NCI-H460 (cell line): ENCODE measurements at places on chromosomes 4 and X.

DNA sequence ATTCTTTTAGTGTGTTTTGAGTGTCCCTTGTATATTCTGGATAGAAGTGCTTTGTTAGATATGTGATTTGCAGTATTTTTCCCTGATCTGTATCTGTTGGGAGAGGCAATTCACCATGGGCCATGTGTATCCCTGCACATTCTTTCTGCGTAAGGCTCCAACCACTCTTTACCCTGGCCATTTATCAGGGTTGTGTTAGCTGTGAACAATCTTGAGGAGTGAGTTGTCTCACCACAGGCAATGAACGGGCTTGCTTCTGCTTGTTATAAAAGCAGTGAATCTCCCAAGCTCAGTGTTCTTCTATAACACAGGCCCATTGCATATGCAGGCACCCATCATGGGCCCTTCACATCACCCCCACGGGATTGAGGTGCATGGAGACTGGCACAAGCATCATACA, 18.9 kb upstream of the SMIM10 start:
- no peak for DNase-seq

DNA sequence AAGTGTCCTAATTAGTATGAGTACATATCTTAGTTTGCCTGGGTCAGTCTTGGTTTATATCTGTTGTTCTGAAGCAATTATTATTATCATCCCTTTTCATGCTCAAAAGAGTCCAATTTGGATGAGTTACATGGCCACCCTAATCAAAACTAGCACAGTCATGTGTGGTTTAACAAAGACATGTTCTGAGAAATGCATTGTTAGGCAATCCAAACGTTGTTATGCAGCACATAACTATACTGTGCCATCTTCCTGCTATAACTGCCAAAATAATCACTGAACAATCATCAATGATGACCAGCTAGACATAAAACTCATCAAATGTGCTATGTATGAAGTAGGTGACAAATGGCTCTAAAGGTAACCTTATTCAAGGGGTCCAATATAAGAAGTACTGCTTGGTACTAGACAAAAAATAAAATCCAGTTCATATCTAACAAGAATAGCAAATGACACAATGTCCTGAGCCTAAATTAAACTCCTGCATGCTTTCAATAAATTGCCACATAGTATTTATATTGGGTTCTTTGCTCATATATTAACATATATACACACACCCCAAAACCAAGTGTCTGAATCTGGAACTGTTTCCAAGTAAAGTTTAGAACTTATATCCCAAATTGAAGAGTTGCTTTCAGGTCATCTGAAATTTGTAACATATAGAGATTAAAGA, 41.9 kb downstream of the CNOT6L start:
- no peak for DNase-seq

- no peak for DNase-seq
Measured at GRCh38 chrX:109629310-109629709, 4.3 kb upstream of the KCNE5 start.

DNA sequence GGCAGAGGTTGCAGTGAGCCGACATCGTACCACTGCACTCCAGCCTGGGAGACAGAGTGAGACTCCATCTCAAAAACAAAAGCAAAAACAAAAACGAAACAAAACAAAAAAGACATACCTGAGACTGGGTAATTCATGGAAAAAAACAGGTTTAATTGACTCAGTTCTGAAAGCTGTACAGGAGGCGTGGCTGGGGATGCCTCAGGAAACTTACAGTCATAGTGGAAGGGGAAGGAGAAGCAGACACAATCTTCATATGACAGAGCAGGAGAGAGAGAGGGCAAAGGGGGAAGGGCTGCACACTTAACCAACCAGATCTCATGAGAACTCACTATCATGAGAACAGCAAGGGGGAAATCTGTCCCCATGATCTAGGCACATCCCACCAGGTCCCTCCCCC, 229.5 kb downstream of the STK32B start:
- no peak for DNase-seq

GRCh38 chrX:20988804-20989203, 385.4 kb upstream of the CNKSR2 start:
- DNase-seq = no peak

- no peak for DNase-seq
Measured at GRCh38 chr4:135949931-135950330, 1582.4 kb downstream of the PCDH18 start.

DNA sequence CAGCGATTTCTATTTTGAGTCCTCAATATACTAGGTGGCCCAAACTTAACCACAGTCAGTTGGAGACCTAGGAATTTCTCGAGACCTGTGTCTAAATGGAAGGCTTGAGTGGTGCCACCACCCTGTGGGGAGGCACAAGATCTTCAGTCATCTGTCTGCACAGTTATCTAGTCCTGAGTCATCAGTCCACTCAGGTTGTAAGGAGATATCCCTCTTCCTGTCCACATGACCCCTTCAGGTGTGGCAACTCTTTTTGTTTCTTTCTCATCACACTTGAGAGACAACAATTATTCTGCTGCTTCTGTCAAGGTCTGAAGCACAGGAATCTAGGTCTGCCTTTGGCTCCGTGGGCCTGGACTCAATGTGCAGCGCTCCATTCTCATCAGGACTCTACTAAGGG, 64.4 kb upstream of the IBSP start:
- no peak for DNase-seq

- no peak for DNase-seq
Measured at GRCh38 chrX:18753631-18754030, 46.2 kb downstream of the PPEF1 start.

- no peak for DNase-seq
Measured at GRCh38 chr4:76821641-76822040, 76.3 kb downstream of the SOWAHB start.

- DNase-seq = no peak
Measured at GRCh38 chrX:154348114-154348531, 26.3 kb downstream of the FLNA start.

GRCh38 chrX:39337451-39337850, 536.2 kb downstream of the MID1IP1 start:
- DNase-seq = no peak

GRCh38 chr4:42671431-42672194, 14.7 kb upstream of the ATP8A1 start:
- no peak for DNase-seq

- DNase-seq = no peak
Measured at GRCh38 chrX:104370089-104370488, 115.4 kb upstream of the ESX1 start.

DNA sequence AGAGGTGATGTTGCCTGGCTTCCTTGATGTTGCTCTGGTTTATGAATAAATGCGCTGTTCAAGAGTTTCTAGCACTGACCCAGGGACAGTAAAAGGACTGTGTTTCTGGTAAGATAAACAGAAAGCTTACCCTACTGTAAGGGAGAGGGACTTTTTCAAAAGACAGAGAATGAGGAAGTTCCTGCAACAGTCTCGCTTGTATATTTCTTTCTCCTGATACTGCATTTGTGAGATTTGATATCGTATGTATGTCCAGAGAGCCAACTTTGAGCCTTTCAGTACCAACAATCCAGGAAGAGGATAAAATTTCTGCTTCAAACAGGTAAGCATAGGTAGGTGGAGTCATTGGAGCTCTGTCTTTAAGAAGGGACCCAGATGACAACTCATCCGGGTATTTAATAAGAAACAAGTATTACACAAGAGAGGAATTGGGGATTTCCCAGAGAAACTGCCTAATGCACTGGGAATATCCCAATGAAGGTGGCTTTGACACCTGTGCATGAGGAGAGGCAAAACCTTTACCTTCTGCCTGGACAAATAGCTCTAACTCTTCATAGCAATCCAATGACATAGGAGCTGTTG, 773 bp downstream of the DAPP1 start:
- DNase-seq = no peak

DNA sequence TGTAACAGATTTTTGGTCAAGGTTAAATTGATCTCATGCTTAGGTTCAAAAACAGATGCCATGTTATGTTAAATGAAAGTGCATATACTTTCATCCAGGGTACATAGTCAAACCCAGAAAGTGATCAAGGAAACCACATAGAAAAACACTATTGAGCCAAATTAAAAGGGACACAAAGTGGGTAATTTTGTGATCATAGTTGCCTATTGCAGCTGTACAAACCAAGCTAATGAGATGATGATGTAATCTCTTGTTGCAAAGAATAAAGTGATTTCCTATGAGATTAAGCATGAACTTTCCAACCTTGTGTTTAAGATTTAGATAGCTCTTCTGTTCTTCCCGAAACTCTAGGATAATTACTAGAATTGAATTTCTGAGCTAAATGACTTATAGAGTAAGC, 20.2 kb upstream of the LIMCH1 start:
- DNase-seq = no peak

- DNase-seq = no peak
Measured at GRCh38 chr4:26346203-26346620, 25.4 kb downstream of the RBPJ start.

DNA sequence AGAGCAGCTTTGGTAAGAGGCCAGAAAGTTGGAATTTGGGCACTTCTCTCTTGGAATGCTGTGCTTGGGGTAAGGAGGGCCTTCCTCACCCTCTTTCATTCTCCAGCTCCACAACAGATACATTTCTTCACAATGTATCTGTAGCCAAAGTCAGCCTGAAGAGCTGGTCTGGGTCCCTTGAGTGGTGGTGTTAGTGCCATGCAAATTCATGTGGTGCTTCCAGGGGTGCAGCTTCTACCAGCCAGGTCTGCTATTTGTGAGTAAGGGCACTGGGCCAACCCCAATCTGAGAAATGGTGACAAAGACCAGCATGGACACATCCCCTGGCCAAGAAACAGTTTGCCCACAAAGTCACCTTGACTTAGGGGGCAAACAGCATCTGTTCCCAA, 17.8 kb downstream of the AMER1 start:
- no peak for DNase-seq

- no peak for DNase-seq
Measured at GRCh38 chr4:104964410-104965175, 182.1 kb upstream of the TET2 start.

DNA sequence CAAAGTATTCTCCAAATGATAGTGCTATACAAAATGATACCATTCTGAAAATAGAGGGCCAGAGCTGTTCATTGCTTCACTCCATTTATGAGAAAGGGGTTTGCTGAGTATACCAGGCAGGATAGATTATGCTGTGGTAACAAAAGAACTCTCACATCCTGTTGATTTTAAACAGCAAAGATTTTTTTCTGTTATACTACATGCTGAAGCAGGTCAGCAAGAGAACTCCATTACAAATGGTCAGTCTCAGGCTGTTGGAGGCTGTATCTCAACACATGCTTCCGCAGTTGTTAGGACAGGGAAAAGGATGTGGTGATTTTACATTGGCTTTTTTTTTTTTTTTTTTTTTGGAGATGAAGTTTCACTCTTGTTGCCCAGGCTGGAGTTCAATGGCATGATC, 13.7 kb upstream of the KLHL5 start:
- no peak for DNase-seq

GRCh38 chrX:112946227-112946626, 105.6 kb upstream of the AMOT start:
- no peak for DNase-seq

DNA sequence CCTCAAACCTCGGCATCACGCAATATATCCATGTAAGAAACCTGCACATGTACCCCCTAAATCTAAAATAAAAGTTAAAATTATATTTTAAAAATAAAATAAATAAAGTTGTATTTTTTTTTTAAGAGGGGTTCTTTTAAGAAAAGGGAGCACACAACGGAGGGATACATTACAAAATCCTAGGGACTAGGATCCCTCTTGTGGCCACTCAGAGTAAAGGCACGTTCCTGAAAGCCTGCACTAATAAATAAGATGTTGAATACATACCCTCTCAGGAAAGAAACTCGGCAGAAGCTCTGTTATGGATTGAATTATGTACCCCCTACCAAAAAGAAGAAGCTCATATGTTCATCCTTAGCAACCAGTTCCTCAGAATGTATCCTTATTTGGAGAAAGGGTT, 50.9 kb upstream of the PRDX4 start:
- DNase-seq = peak; percentile 26

- DNase-seq = no peak
Measured at GRCh38 chr4:183154701-183155391, 55.8 kb downstream of the WWC2 start.

- no peak for DNase-seq
Measured at GRCh38 chr4:80926446-80926845, 104.1 kb upstream of the BMP3 start.

GRCh38 chr4:102180046-102180445, 165.2 kb downstream of the SLC39A8 start:
- DNase-seq = no peak

GRCh38 chr4:102684610-102685052, 76.1 kb downstream of the MANBA start:
- DNase-seq = no peak

- DNase-seq = no peak
Measured at GRCh38 chr4:917466-917865, 14.7 kb downstream of the GAK start.

- no peak for DNase-seq
Measured at GRCh38 chr4:100483796-100484195, 34.0 kb downstream of the EMCN start.

- DNase-seq = peak; percentile 36
Measured at GRCh38 chrX:152637649-152638442, at the start of gene GABRQ. Gene GABRQ (plus strand): TSS chrX:152637895. CDS start chrX:152638203, 308 bp downstream.

DNA sequence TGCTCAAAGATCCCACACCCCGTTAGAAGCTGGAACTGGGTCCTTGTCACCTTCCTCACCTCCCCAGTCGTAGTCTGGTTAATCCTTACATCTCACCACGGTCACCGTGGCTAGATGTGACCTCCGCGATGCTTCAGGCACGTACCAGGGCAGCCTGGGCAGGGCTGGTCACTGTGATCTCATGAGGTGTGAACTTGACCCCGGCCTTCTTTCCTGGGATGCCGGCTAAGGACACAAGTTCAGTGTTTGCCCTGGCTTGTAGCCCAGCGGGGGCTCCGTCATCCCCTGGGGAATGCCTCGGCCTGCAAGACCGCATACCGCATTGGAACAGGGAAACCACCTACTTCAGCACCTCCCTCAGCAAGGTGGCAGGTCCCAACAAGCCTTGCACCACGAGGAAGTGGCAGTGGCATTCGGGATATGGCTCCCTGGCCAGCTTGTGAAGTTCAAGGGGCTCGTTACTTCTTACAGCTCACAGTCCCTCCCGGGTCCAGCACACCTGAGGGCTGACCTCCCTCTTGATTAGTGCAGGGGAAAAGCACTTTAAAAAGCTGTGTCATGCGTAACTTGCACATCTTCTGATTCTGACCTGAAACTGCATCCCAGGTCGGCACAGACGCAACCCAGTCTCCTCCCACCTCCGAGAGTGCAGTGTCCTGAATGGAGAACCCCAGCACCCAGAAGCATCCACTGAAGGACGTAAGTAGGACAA, 25.9 kb downstream of the NOP14 start:
- no peak for DNase-seq
